ENCODE measurements at places on chromosomes 7 and 10.

DNA sequence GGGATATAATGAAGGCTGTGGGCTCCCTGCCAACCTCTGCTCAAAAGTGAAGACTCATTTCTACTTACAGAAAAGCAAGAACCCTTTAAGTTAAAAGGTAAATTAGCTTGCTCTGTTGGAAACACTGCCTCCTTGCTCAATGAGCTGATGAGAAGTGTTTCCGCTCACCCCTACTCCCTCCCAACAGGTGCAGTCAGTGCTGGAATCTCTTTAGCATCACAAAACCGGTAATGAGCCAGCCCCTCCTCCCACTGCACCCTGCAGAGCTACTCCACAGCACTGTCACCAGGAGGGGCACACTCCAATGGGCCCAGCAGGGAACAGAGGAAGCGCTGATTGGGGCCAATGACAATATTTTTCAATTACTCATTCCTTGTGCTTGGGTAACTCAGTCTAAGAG lies 262.5 kb downstream of the TCERG1L start:
- DNase-seq, result peak; percentile 87

DNA sequence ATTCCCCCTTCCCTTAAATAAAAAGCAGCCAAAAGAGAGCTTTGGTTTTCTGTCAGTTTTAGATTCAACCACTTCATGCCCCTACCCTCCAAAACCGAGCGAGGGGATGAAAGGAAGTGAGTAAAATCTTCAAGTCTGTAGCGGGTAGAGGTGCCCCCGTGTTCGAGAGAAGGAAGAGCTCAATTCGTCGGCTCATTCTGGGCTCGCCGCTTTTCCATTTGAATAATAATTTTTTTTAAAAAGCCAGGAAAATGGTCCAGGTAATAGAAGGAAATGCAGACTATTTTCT lies 436.2 kb upstream of the GALNT17 start:
- DNase-seq, result peak; percentile 28

DNA sequence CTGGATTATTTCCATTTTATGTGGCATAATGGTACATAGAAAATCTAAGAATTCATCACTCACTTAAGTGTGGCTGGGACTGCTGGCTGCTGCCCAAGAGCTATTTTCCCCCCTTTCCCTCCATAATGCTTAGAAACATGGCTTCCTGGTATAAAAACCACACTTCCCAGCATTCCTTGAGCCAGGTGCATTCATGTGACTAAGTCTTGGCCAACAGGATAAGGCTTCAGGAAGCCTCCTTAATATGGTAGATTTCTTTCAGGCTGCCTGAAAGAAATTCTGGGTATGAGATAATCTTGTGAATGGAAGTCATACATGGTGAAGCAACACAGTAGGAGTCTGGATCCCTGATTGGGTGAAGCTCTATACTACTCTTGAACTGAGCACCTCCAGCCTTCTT lies 178.0 kb downstream of the JAZF1 start:
- peak; percentile 42 for DNase-seq

DNA sequence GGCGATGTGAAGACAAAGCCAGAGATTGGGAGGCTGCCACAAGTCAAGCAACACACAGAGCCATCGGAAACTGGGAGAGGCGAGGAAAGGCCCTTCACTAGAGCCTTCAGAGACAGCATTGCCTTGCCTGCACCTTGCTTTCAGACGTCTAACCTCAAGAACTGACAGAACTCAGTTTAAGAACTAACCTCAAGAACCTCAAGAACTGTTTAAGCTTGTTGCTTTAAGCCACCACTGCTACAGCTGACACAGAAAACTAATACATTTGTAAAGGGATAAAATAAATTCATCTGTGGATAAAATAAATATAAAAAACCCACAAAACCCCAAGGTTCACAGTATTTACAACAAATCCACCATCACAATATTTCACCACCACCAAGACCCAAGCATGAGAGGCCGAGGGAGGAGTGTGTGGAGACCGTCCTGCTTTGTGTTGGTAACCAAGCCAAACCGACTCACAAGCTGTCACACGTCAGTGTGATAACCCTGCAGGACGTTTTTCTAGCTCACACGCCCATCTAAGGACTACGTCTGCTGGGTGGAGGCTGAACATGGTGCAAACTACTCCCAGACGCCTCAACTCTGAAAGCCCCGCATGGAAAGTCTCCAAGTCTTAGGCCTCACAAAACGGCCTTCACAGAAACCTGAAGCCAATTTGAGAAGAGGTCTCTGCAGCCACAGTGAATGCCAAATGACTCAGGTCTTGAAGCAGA lies 116.8 kb downstream of the ABLIM1 start:
- no peak for DNase-seq

GRCh38 chr10:86981716-86982115 lies 13.4 kb downstream of the ADIRF start:
- DNase-seq, result no peak

DNA sequence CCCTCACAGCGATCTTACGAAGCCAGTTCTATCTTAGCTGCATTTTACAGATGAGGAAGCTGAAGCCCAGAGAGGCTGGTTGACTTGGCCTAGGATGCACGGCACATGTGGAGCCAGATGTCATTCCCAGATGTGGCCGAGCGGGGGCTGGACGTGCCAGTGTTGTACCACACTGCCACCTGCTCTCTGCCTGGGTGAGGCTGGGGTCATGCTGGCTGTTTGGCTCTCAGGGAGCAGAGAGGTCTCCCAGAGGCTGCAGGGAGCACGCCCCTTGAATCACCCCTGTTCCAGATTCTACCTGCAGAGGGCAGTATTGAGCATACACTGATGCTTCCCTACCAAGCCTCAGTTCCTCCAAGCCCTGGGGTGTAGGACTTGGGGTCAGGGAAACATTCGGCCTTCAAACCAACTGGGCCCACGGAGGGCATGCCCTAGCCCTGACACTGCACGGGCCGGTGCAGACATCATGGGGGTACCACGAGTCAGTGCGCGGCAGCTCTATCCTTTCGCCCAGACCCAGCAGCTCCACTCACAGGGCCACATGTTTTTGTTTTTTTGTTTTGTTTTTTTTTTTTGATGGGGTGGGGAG lies 3.8 kb upstream of the GTF2IRD1 start:
- DNase-seq, result no peak

DNA sequence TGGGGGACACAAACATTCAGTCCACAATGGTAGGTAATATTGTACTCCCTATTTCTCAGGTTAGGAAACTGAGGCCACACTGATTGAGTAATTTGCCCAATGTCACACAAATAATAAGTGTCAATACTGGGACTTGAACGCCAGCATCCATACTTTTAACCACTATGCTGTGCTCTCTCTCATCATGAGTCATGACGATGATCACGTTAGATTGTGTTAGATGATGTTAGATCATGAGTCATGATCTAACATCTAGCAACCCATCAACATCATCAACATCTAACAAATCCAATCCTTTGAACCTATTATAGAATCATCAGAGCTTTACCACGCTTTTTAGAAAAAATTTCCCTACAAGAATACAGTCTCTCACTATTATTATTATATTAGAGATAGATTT lies 28.1 kb upstream of the HERPUD2 start:
- no peak for DNase-seq

DNA sequence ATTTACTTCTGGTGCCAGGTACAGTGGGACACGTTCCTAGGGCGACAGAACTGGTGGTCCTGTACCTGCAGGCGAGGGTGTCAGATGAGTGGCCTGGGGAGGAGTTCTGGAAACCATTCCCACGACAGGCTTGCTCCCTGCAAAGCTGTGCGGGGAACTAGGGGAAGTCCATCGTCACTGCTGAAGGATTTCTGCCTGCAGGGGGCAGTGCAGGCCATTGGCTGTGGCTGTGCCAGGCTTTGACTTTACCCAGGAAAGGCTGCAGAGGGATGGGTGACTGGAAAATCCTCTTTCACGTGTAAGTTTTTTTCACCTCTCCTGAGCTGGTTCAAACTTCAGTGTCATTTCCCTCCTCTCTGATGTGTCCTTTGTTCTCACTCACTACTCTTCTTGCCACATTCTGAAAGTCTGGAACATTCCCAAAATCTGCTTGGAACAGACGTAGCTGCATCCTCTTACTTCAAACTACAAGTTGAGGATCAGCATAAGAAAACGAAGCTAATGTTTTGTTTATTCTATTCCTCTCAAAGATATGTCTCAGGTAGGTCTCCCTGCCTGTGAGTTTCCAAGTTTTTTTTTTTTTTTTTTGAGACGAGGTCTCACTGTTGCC lies 126.5 kb downstream of the SH2D4B start:
- DNase-seq, result peak; percentile 32

DNA sequence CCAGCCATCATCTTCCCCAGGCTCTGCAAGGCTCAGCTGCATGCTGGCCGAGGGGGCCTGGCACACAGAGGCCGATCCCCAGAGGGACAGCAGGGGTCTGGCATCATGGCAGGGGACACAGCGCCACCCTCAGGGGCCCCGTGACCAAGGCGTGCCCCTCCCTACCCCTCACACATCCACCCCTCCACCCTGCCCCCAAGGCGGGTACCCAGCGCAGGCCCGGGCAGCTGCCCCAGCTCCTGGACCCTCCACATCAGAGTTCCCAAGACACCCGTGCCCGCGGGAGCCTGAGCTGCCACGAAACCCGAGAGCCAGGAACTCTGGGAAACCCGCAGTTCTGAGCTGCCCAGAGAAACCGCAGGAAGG lies 46.5 kb upstream of the TNRC18 start:
- no peak for DNase-seq

DNA sequence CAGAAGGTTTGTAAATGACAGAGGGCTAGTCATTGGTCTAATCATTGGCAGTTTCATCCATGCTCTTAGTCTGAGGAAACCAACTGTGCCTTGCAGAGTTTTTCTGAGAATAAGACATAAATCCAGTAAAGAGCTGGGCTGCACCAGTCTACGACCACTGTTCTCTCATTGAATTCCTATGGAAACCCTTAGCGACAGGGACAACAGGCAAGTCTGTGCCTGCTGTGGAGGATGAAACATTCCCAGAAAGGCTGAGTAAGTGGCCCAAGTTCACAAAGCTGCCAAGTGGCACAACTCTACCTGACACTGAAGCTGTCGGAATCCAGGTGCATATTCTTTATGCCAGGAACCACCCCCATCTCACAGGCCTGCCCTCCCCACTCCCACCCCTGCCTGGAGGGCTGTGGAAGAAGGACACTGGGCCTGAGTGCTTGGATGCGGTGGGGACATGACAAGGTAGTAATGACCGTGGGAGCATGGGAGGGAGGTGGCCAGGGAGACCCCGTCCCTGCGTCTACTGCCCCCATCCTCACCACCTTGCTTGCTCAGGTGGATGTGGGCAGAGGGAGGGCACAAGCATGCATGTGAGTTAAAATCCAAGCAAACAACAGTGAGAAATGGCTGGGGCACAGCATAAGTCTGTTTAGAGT lies 58.0 kb downstream of the VSTM4 start:
- DNase-seq, result no peak

All from NCI-H1105 treated with DMSO at 0.1 percent for 48 hours (cell line).